ENCODE measurements at places on chromosomes 3 and 15.
A peak's percentile ranks its signal among the peaks of the same experiment; 100 is the strongest.

DNA sequence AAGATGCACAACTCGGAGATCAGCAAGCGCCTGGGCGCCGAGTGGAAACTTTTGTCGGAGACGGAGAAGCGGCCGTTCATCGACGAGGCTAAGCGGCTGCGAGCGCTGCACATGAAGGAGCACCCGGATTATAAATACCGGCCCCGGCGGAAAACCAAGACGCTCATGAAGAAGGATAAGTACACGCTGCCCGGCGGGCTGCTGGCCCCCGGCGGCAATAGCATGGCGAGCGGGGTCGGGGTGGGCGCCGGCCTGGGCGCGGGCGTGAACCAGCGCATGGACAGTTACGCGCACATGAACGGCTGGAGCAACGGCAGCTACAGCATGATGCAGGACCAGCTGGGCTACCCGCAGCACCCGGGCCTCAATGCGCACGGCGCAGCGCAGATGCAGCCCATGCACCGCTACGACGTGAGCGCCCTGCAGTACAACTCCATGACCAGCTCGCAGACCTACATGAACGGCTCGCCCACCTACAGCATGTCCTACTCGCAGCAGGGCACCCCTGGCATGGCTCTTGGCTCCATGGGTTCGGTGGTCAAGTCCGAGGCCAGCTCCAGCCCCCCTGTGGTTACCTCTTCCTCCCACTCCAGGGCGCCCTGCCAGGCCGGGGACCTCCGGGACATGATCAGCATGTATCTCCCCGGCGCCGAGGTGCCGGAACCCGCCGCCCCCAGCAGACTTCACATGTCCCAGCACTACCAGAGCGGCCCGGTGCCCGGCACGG is 991 bp downstream of the SOX2 start:
- no peak for DNase-seq

DNA sequence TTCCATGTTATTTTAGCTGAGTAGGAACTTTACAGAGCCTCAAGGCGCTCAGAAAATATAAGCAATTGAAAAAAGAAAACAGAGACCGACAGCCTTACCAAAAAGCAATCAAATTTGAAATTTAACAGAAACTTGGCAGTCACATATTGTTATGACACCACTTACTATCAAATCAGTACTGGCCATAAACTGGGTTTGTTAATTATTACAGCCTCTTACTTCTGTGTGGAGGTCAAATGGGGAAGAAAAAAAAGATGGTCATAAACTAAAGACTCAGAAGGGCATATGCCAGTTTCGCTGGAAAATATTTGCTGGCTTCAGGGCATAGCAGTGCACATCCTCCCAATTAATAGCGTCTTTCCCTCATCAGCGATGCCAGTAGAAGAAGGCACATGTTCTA is 45.5 kb upstream of the SUCLG2 start:
- no peak for DNase-seq

DNA sequence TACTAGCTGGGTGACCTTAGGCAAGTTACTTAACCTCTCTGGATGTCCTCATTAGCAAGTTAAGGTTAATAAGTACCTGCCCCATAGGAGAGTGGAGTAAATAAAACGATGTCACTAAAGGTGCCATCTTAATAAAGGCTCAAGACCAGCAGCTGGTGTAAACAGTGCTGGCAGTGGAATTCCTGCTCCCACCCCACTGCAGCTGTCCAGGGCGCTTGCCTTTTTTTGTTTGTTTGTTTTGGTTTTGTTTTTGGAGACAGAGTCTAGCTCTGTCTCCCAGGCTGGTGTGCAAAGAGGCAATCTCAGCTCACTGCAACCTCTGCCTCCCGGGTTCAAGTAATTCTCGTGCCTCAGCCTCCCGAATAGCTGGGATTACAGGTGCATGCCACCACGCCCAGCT is 28.9 kb downstream of the IDH3A start:
- DNase-seq: no peak

DNA sequence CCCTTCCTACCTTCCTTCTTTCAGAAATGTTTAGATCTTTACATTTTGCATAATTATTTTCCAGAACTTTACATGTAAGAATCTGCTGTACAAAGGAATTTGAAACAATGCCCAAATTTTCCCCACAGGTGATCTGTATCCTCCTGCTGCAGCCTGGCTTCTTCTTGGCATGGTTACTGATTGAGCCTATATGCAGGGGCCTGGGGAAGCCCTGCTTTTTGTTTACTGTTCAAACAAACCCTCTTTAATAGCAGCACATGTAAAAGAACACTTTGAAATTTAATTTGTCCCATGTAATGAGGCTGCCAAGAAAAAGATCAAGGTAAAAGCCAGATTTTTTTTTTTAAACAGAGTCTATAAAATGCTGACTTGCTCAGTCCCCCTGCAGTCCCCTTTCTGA is 432.2 kb downstream of the TUSC7 start:
- DNase-seq: no peak

GRCh38 chr3:189270248-189270832 is 98.6 kb downstream of the TPRG1 start:
- DNase-seq: no peak

DNA sequence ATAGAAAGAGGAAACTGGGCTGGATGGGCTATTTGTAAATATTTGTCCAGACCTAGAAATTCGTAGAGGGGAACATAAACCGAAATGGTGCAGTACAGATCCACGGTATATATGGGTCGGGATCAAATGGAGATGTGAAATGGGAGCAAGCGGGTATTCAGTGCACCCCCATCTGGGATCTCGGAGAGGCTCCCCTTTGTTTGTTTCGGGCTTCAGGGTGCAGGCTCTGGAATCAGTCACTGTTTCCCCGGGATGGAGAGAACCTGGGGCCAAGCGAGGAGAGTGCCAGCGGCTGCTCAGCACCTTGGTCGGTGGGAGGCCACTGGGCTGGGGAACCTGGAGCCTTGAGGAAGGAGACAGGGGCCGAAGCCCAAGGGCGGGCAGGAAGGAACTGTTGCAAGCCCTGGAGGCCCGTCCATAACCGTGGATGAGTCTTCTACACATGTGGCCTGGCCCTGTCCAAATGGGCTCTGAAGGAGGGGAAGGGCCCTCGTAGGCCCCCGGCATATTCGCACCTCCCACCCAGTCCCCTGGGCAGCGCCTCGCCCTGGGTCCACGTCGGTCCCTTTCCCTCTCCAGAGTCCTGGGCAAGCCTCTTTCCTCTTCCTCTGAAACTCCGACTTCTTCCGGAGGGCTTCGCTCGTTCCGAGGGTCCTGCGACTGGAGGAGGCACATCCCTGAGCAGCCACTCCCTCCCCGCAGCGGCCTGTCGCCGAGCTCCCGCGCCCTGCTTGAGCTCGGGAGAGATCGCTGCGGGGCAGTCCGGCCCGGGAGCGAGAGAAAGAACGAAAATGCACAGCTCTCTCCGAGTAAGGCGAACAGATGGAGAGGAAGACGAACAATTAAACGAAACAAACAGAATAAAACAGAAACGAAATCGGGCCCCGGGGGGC is 3.0 kb downstream of the ISL2 start:
- DNase-seq: no peak

GRCh38 chr15:51117270-51117669 is 22.6 kb upstream of the TNFAIP8L3 start:
- DNase-seq: no peak

GRCh38 chr3:66405701-66406091 is 95.1 kb downstream of the LRIG1 start:
- no peak for DNase-seq

DNA sequence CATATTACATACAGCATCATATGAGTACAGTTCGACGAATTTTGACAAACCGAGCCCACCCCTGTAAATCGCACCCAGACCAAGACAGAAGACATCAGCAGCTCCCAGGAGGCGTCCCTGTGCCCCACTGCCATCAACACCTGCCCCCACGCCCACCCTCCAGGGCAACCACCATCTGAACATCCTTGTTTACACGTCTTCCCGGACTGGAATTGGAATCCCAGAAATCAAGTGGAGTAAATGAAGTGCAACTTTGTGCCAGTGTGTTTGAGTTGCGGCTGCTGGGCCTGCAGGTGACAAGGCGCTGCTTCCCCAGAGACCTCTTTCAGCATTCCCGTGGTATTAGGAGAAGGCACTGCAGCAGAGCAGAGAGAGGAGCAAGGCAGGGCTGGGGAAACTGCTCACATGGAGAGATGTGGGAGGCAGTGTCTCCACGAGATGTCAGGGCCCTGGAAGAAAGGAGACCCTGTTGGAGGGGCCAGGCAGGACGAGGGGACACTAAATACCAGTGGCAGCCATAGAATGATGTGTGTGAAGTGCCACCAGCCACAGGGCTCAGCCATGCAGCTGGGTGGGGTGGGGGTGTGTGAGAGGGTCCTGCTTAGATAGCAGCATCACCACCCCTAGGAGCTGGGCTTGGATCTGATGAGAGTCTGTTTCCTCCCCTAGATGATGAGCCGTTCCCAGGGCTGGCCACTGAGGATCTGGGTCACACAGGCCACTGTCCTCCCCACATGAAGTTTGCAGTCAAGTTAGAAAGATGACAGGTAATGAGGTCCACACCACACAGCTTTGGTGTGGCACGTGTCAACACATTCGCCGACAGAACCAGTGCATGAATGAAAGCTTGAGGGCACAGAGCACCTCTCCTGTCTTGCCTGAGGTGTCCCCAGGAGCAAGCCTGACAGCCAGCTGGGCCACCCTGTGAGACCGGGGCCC is 33.4 kb upstream of the PCSK6 start:
- DNase-seq: no peak

- DNase-seq: peak; percentile 75
These were observed 961 bp downstream of the HAPLN3 start for GRCh38 chr15:88894348-88894818.

GRCh38 chr15:89129123-89129815 is 41.0 kb downstream of the ABHD2 start:
- no peak for DNase-seq

All from stimulated activated CD8-positive, alpha-beta memory T cell treated with anti-CD3 and anti-CD28 coated beads, Interleukin-7, amount 100 ng/mL, for 48 hours (primary cell).